Mesothelial cell of epicardium (in vitro differentiated cells): ENCODE measurements at places on chromosomes 16 and 17.
A peak's percentile ranks its signal among the peaks of the same experiment; 100 is the strongest.

DNA sequence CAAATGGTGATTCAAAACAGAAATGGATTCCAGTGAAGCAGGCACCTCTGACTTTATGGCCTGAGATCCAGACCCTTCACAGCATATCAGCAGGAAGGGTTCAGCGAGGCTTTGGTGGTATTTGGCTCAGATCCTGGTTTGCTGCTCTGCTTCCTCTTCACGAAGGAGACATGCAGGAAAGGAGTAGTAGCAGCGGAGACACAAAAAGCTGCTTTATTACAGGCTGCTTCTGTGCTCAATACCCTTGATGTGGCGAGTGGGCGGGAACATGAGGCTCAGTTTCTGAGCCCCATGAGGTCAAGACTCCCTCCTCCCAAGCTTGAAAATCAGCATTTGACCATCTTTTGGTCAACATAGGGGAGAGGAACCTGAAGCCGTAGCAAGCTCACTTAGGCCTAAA, 213.3 kb upstream of the AXIN2 start:
- no peak for DNase-seq

GRCh38 chr16:30434852-30435251, 5.0 kb upstream of the DCTPP1 start:
- no peak for DNase-seq

DNA sequence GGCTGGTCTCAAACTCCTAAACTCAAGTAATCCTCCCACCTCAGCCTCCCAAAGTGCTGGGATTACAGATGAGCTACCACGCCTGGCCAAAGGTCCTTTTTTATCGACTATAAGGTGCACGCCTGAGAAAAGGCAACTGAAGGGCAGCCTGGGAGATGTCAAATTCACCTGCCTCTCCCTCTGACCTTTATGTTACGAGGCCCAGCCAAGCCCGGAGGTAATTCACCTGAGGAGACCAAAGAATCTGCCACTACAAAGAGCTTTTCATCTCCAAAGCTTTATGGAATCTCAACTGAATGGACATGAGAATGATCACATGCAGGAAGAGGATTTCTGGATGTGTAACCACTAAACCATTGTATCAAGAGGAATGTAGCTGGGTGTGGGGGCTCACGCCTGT, 37.2 kb downstream of the LYRM1 start:
- no peak for DNase-seq

GRCh38 chr16:57411362-57411976, 6.9 kb downstream of the CCL17 start:
- DNase-seq, result no peak

DNA sequence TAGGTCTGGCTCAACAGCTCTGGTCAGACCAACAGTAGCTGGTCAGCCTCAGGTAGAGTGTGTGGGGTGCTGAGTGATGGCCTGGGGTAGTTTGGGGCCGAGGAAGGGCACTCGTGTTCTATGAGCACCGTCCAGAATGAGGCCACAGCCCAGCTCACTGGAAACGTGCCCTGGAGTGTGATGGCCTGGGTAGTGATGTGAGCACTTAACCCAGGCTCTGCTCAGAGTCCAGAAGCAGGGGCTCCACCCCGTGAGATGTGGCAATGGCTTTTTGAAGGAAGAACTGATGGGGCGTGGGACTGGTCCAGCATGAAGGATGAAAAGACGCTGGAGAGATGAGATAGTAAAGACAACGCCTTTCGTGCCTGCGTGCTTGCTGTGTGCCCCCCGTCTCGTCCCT, 35.3 kb downstream of the NTN1 start:
- no peak for DNase-seq

DNA sequence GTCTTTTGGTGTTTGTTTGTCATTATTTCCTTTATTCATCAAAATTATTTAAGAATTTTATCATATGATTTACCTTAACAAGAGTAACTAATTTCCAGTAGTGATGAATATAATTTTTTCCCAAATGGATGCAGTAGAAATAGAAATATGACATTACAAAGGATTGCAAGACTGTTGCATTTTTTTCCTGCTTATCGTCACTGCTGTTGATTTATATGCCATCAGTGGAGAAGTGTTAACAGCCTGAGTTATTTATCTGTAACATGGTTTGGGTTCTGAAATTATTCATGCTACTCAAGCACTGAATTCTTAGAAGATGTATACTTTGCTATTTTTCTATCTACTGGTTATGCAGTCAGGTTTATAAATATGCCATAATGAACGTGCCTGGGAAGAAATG, 68.6 kb downstream of the TMEM100 start:
- DNase-seq, result no peak

GRCh38 chr17:33664116-33664840, 371.2 kb upstream of the ASIC2 start:
- no peak for DNase-seq

DNA sequence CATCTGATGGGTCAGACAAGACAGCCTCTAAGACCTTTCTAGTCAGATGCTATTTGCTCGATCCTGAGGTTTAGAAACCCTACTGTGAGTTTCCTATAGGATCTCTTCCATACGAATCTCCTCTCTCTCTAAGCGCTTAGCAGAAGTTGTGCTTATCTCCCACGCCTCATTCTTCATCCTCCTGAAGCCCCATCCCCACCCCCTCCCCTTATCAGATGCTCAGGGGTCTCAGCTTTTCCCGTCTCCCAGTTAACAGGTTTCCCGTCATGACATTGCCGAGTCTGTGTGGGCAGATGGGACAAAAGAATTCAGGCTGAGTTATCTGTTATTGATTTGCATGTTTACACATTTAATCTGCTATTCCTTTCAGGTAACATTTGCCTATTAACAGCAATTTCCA, 99.0 kb upstream of the PIRT start:
- DNase-seq, result no peak

GRCh38 chr17:55420067-55420775, 1.4 kb downstream of the MMD start:
- no peak for DNase-seq

DNA sequence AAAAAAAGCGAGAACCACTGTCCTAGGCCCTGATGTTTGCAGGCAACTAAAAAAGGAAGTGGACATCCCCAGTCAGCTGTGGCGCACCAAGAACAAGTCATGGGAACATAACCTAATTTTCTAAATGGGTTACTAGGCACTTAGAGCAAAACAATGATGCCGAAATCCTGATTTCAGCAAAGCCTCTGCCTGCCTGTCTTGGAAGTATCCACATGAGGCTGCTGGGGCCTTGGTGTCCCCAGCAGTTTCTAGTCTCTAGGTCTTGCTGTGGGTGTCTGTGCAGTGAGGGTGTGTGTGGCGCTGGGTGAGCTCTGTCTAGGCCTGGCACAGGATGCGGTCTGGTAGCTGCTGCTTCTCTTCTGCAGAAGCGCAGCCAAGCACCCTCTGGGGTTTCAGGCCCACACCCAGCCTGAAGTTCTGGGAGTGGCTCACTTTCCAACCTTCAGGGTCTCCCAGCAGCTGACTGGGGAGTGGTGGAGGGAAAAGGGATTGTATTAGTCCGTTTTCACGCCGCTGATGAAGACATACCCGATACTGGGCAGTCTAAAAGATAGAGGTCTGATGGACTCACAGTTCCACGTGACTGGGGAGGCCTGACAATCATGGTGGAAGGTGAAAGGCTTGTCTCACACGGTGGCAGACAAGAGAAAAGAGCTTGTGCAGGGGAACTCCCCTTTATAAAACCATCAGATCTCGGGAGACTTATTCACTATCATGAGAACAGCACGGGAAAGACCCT, 21.1 kb downstream of the STH start:
- no peak for DNase-seq

- no peak for DNase-seq
Observed at GRCh38 chr16:66007717-66008116, 358.8 kb upstream of the CDH5 start.

DNA sequence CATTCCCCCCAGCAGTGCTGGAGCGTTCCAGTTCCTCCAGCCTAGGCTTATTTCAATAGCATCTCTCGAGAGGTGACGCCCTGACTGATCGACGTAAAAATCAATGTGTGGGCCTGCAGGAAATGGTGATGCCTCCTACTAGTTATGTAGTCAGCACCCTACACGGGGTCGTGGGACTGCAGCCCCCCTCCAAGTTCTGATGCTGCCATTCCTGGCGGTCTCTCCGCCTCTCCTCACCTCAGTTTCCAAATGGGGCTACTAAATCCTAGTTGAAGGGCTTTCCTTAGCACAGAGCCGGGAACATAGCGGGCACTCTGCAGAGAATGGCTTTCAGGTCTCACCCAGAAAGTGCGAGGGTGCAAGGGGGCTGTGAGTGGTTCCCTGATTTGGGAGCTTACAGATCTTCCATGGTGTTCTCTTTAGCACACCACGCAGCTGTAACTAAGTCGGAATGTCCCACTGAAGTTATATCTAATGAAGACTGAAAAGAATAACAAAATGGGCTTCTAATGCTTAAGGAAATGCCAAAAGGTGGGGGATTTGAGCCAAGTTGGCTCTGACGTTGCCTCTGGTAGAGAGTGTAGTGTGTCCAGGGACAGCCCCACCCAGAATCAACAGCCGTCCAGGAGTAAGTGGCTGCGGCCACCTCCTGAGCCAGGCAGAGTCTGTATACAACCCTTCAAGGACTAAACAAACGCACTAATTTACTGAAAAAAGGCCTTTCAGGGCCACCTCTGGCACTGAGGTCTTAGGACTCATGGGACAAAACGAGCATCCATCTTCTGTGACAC, 299.7 kb upstream of the FOXF1 start:
- no peak for DNase-seq

DNA sequence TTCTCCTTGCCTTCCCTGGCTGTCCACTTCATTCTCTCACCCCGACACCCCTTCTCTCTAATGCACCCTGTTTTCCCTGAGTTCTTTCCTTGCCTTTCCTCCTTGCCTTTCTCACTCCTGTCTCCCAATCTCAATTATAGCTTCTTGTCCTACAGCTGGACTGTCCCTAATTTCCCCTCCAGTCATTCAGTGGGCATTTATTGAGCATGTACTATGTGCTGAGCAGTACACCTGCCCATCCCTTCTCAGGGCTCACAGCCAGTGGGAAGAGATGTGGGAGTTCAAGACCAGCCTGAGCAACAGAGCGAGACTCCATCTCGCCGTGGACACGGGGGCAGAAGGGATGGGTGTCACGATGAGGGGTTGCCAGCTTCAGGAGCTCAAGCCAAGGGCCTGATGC, 5.8 kb downstream of the ATP2A1 start:
- no peak for DNase-seq

- DNase-seq, result no peak
Observed at GRCh38 chr17:63232565-63233310, 213.4 kb downstream of the CYB561 start.

DNA sequence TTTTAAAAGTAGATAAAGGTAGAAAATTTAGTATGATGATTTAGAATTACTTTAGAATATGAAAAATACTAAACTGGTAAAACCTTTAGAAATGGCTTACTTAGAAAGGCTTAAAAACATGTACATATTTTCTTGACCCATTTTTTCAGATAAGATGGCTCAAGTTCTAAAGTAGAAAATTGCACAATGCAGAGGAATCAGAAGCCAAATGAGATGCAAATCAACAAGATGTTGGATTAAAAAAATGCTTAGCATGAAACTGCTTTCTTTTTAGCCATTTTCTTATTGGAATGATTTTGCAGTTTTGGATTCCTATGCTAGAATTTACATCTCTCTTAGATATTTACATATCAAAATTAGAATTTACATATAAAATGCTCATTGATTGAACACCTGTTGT, 1.5 kb upstream of the KRTAP3-1 start:
- DNase-seq, result no peak

- no peak for DNase-seq
Observed at GRCh38 chr16:81863630-81864352, 84.7 kb downstream of the PLCG2 start.

GRCh38 chr16:84593825-84594724, 23.8 kb downstream of the COTL1 start:
- DNase-seq, result no peak

- peak; percentile 76 for DNase-seq
Observed at GRCh38 chr17:4998027-4998731, 429 bp downstream of the KIF1C start.

DNA sequence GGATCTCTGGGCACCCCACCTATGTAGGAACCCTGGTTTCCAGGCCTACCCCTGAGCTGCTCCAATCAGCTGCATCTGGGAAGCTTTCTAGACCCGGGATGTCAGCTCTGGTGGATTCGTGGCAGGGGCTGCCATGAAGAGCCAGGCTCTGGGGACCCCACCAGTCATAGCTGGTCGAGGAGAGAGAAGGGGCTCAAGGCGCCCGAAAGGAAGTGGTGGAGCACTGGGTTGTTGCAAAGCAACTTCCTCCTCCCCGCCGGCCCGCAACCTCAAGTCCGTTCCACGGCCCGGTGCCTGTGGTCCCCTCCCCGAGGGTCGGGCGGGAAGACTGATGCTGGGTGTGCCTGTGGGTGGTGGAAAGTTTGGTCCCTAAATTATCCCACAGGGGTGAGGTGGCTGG, 10.2 kb downstream of the TBKBP1 start:
- no peak for DNase-seq

DNA sequence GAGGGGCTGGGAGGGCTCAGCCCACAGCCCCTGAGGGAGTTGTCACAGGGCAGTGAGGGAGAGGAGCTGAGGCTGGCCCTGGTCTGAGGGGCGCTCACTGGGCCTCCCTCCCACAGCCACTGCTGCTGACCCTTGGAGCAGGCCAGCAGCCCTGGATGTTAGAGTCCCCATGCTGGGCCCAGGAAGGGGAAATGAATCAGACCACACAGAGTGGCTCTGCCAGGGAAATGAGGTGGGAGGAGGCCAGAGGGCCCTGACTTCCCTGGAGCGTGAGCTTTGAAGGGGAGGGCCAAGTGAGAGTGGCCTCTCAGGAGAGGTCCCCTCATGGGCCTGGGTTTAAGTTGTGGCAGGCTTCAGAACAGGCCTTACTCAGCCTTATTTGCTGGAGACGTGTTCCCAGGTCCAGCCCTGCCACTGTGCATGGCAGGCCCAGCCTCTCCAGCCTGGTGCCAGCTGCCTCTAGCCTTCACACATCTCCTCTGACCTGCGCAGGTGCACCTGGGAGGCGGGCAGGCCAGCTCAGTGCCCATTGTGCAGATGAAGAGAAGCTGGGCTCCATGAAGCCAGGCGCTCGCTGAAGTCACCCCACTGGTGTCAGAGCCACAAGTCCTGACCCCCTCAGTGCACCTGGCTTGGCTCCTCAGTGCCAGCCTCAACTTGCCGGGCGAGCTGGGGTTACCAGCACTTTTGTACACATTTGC, 15.4 kb downstream of the GPT2 start:
- no peak for DNase-seq
